CD4-positive, alpha-beta T cell treated with Interleukin-12 subunit alpha and Interleukin-12 subunit beta, for 1 hour (primary cell): ENCODE measurements at places on chromosomes 2 and 18.

GRCh38 chr18:12271376-12272235 lies 17.4 kb downstream of the CIDEA start:
- peak; percentile 38 for DNase-seq

- DNase-seq: no peak
Measured at GRCh38 chr2:37349231-37349860, 4.9 kb downstream of the QPCT start.

DNA sequence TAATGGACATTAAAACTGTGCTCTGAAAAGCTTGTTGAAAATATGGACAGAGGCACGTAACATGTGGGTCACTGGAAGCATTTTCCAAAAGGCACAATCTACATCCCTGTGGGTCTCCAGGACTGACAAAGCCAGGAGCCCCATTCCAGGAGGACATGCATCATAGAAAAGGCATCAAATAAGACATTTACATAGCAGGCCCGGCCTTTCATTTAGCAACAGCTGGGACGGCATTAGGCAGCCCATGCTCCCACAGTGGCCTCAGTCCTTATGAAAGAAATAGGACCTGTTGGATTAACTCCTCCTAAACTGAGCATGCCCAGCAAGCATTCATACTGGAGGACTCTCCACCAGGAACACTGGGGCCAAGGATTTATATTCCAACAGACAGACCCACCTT lies 72.2 kb downstream of the TWIST2 start:
- DNase-seq: no peak

- DNase-seq: no peak
Measured at GRCh38 chr2:36174920-36175319, 180.7 kb upstream of the CRIM1 start.

GRCh38 chr2:231159306-231159705 lies 34.5 kb upstream of the HTR2B start:
- no peak for DNase-seq

GRCh38 chr2:26182887-26183630 lies 10.2 kb downstream of the GAREM2 start:
- no peak for DNase-seq

- DNase-seq: no peak
Measured at GRCh38 chr18:73283032-73283431, 415.2 kb upstream of the NETO1 start.

GRCh38 chr2:104701411-104701911 lies 152.5 kb upstream of the POU3F3 start:
- DNase-seq: no peak

GRCh38 chr2:158818511-158818910 lies 23.4 kb downstream of the DAPL1 start:
- no peak for DNase-seq

DNA sequence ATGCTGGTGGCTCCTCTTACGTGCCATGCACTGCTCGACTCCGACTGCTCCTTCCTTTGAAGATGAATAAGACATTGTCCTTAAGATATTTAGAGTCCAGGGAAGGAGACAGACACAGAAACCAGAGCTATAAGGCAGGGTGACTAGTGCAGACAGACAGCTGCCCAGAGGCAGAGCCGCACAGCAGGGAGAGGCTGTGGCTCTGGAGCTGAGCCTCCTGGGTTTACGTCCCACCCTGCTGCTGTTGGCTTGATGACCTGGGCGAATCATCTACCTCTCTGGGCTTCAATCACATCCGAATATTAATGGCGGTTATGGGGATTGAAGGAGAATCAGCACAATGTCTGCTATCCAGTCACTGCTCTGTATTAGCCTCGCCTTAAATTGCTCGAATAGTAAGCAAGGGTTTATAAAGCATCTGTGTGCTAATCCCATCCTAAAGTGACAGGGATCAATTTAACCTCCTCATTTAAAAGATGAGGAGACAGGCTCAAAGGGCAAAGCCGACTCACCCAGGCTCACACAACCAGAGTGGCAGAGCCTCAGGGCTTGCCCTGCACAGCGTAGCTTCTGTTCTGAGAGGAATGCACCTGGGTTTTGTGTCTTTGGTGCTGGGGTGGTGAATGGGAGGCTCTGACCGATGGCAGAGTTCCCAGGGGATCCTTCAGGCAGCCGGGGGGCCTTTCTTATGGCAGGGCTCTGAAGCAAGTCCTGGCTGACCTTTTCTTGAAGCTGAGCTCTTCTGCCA lies 284.1 kb downstream of the MYCN start:
- DNase-seq: no peak

DNA sequence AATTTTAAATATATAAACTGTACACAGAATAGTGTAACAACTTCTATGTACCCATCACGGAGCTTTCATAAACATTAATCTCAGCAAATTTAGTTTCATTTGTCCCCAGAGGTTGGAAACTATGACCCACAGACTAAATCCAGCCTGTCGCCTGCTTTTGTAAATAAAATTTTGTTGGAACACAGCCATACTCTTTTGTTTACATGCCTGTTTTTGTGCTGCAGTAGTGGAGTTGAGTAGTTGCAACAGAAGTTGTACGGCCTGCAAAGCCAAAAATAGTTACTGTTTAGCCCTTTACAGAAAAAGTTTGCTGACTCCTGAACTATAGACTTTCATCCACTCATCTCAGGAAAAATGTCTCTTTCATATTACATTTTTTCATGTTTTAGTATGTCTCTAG lies 39.8 kb downstream of the RBM45 start:
- no peak for DNase-seq

GRCh38 chr2:194705398-194705797 lies 951.6 kb upstream of the SLC39A10 start:
- DNase-seq: no peak

DNA sequence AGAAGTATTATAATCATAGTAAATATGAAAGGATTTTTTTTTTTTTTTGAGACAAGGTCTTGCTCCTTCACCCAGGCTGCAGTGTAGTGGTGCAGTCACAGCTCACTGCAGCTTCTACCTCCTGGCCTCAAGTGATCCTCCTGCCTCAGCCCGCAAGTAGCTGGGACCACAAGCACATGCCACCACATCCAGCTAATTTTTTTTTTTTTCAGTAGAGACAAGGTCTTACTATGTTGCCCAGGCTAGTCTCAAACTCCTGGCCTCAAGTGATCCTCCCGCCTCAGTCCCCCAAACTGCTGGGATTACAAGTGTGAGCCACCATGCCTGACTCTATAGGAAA lies 301.6 kb upstream of the STON1 start:
- no peak for DNase-seq

DNA sequence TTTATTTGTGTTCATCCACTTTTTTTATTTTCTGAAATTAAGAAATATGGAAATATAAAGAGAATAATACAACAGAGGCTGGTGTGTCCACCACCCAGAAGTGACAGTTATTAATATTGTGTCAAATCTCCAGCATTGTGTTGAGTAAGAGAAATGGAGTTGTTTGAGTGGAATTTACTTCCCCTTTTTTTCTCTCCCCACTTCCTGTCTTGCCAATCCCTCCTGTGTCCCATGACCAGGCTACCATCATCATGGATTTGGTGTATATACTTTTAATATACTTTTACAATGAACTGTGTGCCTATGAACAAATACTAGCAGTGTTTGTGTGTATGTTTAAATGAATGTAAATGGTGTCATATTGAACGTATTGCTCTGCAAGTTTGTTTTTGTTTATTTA lies 276.9 kb upstream of the SKOR2 start:
- DNase-seq: no peak

GRCh38 chr18:31268985-31269406 lies 49.0 kb upstream of the DSG1 start:
- no peak for DNase-seq

DNA sequence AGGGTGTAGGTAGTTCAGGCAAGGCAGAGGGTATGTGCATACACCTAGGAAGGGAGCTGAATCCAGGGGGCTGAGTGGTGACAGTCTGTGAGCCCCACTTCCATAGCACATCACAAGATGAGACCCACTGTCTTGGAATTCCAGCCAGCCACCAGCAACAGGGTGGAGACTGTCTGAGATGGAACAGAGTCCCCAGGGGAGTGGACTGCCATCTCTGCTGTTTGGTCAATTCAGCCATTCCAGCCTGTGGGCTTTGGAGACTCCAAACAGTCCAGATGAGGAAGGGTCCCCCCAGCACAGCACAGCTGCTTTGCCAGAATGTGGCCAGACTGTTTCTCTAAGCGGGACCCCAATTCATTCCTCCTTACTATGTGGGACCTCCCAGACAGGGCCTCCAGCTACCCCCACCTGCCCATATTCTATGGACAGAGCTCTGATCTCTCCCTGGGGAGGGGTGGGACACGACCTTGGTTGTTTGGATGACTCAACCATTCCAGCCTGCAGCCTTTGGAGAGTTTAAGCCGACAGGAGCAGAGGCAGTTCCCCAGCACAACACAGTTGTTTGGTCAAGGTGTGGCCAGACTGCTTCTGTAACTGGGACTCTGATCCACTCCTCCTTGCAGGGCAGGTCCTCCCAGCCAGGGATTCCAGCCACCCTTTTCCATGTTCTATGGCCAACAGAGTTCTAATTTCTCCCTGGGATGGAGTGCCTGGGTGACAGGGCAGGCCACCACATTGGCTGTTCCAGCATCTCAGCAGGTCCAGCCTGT lies 178.0 kb downstream of the RND3 start:
- no peak for DNase-seq

- no peak for DNase-seq
Measured at GRCh38 chr2:21260311-21260710, 136.5 kb downstream of the TDRD15 start.

GRCh38 chr18:34985963-34986362 lies 55.2 kb upstream of the MAPRE2 start:
- DNase-seq: no peak

- peak; percentile 73 for DNase-seq
Measured at GRCh38 chr2:8583400-8584173, 98.3 kb upstream of the ID2 start.

DNA sequence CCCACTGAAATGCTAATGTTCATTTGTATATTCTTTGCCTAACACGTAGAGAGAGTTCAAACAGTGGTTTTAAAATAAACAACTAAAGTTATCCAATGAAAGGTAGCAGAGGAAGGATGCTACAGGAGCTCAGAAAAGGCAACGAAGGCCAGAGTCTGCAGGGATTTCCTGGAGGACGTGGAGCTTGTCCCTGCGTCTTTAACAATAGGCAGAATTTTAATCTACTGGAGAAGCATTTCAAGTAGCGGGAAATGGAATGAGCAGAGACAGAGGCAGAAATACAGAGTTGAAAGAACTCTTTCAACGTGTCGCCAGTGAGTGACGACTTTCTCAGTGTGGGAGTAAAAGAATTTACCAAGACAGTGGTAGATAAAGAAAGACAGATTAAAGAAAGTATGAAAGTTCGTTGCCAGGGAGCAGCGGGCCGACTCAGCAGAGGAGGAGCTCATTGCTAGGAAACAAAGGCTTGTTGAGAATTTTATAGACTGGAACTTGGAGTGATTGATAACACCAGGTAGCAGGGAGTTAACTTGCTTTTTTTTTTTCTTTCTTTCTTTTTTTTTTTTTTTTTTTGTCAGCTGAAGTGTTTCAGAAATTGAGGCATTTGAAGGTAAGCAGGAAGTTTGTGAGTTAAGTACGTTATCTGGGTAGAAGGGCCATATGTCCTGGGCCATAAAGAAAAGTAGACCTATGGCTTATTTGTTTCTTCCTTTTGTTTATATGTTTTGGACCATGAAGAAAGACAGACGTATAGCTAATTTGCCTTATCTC lies 625 bp upstream of the NBAS start:
- peak; percentile 30 for DNase-seq

- peak; percentile 2 for DNase-seq
Measured at GRCh38 chr18:4017480-4017879, 437.6 kb downstream of the DLGAP1 start.

DNA sequence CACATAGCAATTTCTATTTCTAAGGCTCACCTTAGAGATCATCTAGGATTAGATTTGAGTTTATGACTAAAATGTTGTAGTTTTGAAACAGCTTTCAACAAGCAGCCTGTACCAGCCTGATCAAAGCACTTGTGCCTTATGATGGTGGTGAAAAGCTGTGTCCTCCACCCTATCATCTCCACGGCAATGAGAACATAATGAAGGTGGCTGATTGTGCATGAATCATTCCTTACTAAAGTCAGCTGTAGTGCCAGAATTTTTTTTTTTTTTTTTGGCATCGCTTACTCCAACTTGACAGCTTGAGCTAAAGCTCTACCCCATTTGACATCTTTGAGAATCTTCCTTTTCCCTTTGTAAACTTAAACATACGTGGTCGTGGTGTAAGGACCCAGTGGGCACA lies 86.0 kb downstream of the DCC start:
- no peak for DNase-seq

DNA sequence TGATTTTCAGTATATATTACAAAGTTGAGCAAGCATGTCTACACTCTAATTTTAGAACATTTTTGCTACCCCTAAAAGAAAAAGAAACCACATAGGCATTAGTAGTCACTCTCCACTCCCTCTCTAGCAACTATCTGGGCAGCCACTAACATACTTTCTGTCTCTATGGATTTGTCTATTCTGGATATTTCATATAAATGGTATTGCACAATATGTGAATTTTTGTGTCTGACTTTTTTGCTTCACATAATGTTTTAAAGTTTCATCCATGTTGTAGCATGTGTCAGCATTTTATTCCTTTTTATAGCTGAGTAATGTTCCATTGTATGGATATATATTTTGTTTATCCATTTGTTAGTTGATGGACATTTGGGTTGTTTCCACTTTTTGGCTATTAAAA lies 232.5 kb upstream of the CTAGE1 start:
- DNase-seq: no peak

GRCh38 chr2:165793161-165793778 lies 777 bp downstream of the GALNT3 start:
- DNase-seq: no peak

DNA sequence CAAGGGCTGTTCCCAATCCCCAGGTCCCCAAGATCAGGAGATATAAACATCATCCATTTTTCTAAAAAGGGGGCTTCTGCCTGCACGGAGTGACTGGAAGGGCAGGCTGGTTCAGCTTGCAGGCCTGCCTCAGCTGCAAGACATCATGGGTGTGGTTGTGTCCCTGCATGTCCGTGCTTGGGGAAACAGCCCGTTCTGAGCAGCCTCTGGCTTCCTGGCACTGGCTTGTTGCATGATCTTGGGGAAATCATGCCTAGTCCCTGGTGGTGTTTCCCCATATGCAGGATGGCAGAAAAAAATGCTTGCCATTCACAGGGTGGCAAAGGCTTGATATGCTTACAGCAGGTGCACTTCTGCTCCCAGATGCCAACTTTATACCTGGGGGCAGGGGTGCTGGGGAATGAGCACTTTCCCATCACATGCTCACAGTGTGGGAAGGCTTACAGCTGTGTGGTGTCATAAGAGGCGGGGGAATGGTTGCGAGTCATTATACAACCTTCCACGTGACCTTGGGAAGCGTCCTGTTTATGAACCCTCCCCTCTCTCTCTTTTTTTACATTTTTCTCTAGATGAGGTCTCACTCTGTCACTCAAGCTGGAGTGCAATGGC lies 7.2 kb downstream of the PCARE start:
- no peak for DNase-seq

DNA sequence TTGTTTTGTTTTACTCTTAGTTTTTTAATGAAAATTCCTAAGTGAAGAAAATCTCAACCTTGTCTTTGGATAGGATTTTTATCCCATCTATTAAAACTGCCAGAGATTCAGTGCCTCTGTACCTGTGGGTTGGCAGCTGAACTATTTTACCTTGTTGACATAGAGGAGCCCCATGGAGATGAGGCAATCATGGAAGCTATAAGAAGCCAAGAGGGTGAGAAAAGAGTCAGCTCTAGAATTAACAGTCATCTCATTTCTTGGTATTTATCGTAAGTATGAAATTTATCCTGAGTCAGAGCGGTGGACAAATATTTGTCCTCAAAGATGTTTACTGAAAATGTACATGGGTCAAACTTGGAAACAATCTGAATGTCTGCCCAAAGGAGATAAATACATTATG lies 35.8 kb upstream of the PGAP1 start:
- DNase-seq: no peak
